ENCODE measurements at places on chromosomes 5 and 9. TPM values are rescaled to one million over a fixed set of nuclear protein-coding genes. Genes with fewer than 3 reads are reported as not detected.

DNA sequence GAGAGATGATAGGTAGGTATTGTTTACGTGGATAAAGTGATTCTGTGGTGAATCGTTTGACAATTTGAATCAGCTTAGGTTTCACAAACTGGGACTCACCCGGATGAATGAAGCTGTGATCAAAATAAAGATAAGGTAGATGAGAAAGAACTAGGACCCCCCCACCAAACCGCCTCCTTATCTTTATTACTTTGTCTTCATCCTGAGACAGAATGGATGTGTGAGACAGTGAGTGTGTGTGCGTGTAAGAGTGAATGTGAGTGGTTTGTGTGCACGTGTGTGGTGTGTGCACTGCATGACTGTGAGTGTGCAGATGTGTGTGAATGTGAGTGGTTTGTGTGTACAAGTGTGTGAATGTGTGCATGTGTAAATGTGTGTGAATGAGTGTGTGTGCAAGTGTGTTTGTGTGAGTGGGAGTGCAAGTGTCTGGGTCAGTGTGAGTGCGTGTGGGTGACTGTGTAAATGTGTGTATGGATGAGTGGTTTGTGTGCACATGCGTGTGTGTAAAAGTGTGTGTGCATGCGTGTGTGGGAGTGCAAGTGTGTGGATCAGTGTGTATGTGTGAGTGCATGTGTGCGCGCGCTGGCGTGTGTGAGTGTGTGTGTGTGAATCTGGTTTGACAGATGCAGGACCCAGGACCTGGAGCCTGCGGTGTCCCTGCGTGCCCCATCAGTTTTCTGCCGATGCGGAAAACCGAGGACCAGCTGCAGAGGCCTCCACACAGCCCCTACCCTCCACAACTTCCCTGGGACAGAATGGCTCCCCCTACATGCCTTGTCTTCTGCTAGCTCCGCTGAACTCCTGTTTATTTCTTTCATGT is 11.4 kb upstream of the ENG start:
- H3K36me3 ChIP-seq: no peaks in the 10 kb centered on the region
- no peak for DNase-seq
- H3K27me3 ChIP-seq: no peaks in the 10 kb centered on the region
- peak overlapping the region; percentile 0 for H3K27ac ChIP-seq
- H3K4me3 ChIP-seq: no peak overlapping the region

SPATA31D4 gene
- not detected for total RNA-seq

CHSY3 gene
- not detected for total RNA-seq

TAF11L5 gene
- not detected for total RNA-seq

- H3K4me1 ChIP-seq: peaks cover 6% of the 10 kb centered on the region
- H3K36me3 ChIP-seq: peaks cover 4% of the 10 kb centered on the region
- no peak overlapping the region for H3K4me3 ChIP-seq
- no peak overlapping the region for H3K27ac ChIP-seq
- no peak for DNase-seq
These were observed 300.2 kb upstream of the PANK3 start for GRCh38 chr5:168879331-168879730.

SPATA31C2 gene
- total RNA-seq: not detected

DNA sequence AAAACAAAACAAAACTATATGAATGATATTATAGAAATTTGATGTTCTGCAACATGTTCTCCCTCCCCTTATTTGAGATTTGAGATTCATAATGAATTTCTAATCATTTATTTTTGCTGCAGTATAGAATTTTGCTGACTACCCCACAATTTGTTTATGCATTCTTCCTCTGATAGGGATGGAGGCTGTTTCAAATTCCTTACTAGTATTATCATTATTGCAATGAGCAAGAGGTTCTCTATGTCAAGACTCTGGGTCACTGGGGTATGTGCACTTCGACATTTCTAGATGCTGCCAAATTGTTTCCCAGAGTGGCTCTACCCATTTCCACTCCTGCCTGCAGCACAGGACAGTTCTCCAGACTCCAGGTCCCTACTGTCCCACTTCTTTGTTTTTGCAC is 54.9 kb upstream of the DAB2IP start:
- no peak for DNase-seq
- H3K4me1 ChIP-seq: peaks cover 2% of the 10 kb centered on the region
- H3K36me3 ChIP-seq: peaks cover 4% of the 10 kb centered on the region
- H3K4me3 ChIP-seq: no peak overlapping the region
- no peak overlapping the region for H3K27ac ChIP-seq

SELENOP gene
- total RNA-seq: 0.70 TPM

DDX46 gene
- 52.7 TPM for total RNA-seq

HOMER1 gene
- 2.2 TPM for total RNA-seq

MACIR gene
- total RNA-seq: 3.6 TPM

DNA sequence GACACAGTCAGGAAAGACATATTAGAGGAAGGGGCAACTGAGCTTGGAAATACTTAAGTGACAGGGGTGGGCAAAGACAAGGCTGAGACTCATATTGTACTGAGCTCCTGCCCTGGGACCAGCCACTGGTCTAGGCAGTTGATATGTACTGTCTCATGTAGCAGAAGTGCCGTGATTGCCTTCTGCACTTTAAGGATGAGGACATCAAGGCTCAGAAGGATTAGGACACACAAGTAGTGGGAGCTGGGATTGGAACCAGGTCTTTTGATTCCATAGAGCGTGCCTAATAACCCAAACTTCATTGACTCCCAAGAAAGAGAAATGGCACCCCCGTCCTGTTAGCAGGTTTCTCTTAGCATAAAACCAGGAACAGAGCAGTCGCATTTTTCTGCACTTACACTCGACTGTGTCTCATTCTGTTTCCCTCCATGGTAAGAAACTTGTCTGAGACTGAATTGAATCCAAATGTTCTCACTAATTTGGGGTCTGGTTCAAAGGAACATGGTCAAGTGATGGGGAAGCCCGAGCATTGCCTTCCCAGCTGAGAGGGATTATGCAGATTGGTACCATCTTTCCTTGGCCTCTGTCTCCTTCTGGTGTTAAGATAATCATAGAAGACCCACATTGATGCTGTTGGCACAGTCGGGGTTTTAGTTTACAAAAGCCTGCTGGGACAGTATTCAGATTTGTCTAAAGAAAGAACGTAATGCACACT is 70.4 kb downstream of the ANGPTL2 start:
- H3K4me3 ChIP-seq: no peak overlapping the region
- DNase-seq: no peak
- no peaks in the 10 kb centered on the region for H3K27me3 ChIP-seq
- no peak overlapping the region for H3K27ac ChIP-seq

DNA sequence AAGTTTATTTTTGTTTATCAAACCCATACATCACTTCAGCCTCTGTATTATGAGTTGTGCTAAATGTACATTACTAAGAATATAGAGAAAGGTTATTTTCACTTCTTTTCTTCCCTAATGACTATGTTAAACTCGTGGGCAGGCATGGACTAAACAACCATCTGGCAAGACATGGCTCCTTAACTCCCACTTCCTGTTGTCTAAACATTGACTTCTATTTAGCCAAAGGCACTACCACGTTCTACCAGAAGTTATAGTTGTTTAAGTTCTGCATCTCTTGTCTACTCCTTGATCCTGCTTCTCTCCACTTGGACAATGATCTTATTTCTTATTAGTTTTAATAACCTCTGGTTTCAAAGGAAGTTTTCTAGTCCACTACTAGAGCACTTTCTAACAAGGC is 136.1 kb downstream of the MACIR start:
- H3K4me3 ChIP-seq: no peak overlapping the region
- peaks cover 38% of the 10 kb centered on the region for H3K27me3 ChIP-seq
- no peaks in the 10 kb centered on the region for H3K36me3 ChIP-seq
- no peak overlapping the region for H3K27ac ChIP-seq
- DNase-seq: no peak

FAM221B gene
- not detected for total RNA-seq

SPINK13 gene
- total RNA-seq: not detected

PCDHB2 gene
- total RNA-seq: 0.25 TPM

IFNA2 gene
- total RNA-seq: not detected

- DNase-seq: no peak
- peak overlapping the region; percentile 97 for H3K4me3 ChIP-seq
- H3K36me3 ChIP-seq: peaks cover 13% of the 10 kb centered on the region
These were observed 488 bp downstream of the SKIC3 start for GRCh38 chr5:95554331-95554646.

GRCh38 chr9:13520069-13520468 is 240.6 kb upstream of the MPDZ start:
- H3K27me3 ChIP-seq: no peaks in the 10 kb centered on the region
- H3K4me1 ChIP-seq: no peaks in the 10 kb centered on the region
- DNase-seq: no peak
- H3K36me3 ChIP-seq: no peaks in the 10 kb centered on the region

DNA sequence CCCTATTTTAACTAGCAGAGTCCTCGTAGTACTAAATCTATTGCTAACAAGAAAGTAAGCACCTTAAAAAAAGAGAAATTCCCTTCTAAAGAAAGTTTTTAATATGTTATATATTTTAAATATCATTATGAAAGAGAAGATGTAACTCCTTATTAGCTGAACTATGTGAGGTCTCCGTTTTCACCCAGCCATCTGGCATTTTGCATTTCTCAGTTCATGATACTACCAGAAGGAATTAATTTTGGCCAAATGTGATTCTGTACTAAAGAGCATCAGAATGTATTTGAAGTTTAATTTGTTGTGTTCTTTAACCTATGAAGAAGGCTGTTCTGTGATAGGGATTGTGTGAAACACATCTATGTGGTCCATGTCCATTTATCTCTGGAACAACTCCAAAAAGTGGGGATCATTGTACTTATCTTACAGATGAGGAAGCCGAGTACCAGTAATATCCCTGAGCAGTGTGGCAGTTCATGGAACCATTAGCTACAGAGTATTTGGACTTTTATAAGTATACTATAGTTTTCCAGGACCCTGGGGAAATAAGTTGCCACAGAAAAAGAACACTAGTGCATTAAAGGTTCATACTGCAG is 29.8 kb downstream of the TNFAIP8 start:
- peaks cover 5% of the 10 kb centered on the region for H3K36me3 ChIP-seq
- peak overlapping the region; percentile 36 for H3K4me3 ChIP-seq
- peaks cover 59% of the 10 kb centered on the region for H3K4me1 ChIP-seq
- H3K27me3 ChIP-seq: no peaks in the 10 kb centered on the region

DNA sequence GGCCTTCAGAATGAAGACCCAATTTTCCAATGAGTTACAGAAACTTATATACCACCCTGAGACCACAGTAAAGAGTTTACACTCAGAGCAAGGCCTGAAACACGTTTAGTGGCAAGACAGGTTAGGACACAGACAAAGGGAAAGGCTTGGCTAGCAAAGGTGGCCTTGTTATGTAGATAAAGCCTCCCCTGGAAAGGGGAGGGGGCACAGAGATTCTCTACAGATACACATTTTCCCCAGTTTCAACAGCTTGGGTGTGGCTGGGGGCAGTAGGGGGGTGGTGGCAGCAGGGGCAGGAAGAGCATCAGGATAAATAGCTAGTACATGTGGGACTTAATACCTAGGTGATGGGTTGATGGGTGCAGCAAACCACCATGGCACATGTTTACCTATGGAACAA is 51.9 kb upstream of the PPP1R2B start:
- H3K4me3 ChIP-seq: no peak overlapping the region
- no peak overlapping the region for H3K27ac ChIP-seq
- peaks cover 27% of the 10 kb centered on the region for H3K27me3 ChIP-seq
- H3K4me1 ChIP-seq: no peaks in the 10 kb centered on the region

SLCO6A1 gene
- total RNA-seq: not detected

DNA sequence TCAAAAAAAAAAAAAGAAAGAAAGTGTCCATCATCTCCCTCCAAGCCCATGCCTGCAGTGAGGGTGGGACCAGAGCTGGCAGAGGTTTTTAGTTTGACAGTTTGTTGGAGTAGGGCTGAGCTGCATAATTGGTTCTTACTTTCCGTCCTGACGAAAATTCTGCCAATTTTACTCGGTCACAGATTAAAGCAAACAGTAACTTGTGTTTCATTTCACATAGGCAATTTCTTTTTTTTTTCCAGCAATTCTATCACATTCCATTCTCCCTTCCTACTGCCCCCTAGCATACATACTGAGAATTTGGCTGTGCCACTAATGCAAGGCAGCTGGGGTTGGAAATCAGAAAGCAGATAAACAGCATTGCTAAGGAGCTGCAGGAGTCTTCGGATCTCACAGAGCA is 132.4 kb downstream of the FRMD3 start:
- peaks cover 2% of the 10 kb centered on the region for H3K36me3 ChIP-seq
- H3K27me3 ChIP-seq: no peaks in the 10 kb centered on the region
- H3K4me1 ChIP-seq: no peaks in the 10 kb centered on the region
- H3K4me3 ChIP-seq: no peak overlapping the region
- DNase-seq: no peak

- H3K4me1 ChIP-seq: peaks cover 15% of the 10 kb centered on the region
- no peaks in the 10 kb centered on the region for H3K36me3 ChIP-seq
- peak overlapping the region; percentile 93 for H3K4me3 ChIP-seq
- peak overlapping the region; percentile 72 for H3K27ac ChIP-seq
- no peaks in the 10 kb centered on the region for H3K27me3 ChIP-seq
These were observed 1.0 kb upstream of the UBTD2 start for GRCh38 chr5:172284611-172284980.

NMUR2 gene
- total RNA-seq: not detected

SMIM33 gene
- 0.32 TPM for total RNA-seq

RAI14 gene
- total RNA-seq: 2.0 TPM

DNA sequence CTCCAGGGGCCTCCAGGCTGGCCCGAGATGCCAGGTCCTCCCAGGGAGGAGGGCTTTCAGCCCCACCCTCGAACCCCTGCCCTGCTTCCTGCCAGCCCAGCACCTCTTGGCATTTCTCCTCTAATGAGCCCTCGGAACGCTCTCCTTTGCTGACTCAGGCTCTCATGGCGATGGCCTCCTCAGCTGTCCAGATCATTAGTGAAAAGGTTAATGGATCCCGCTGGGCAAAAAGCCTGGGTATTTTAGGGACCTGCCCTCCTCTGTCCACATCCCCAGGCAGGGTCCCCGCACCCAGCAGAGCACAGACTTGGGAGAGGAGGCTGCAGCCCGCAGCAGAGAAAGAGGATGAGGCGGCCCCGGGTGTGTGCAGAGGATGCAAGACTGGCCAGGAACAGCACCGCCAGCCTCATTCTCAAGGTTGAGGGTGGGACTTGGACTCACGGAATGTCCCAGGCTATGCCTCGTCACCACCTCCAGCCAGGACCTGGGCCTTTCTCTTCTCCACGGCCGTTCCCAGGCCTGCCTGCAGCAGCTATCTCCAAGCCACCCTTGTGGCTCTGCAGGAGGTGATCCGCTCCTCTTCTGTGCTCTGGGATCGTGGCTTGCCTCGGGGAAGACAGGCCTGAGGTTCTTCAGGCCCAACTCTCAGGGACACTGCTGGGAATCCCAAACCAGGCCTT is 23.0 kb upstream of the ADAMTS2 start:
- no peaks in the 10 kb centered on the region for H3K36me3 ChIP-seq
- peaks cover 14% of the 10 kb centered on the region for H3K27me3 ChIP-seq
- peaks cover 2% of the 10 kb centered on the region for H3K4me1 ChIP-seq
- no peak for DNase-seq

DNA sequence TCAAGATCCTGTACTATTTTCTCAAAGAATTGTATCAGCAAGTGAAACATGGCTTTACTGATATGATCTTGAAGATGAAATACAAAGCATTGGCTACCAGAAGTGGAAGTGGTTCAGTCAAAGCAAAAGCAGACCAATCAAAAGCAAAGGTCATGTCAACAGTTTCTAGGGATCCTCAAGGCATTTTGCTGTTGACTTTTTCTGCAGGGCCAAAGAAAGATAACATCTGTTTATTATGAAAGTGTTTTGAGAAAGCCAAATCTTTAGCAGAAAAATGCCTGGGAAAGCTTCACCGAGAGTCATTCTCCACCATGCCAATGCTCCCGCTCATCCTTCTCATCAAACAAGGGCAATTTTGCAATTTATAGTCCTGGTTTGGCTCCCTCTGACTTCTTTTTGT is 90.3 kb upstream of the ACO1 start:
- H3K36me3 ChIP-seq: no peaks in the 10 kb centered on the region
- DNase-seq: no peak
- no peak overlapping the region for H3K4me3 ChIP-seq
- peaks cover 29% of the 10 kb centered on the region for H3K27me3 ChIP-seq
- no peak overlapping the region for H3K27ac ChIP-seq

PLGRKT gene
- 17.4 TPM for total RNA-seq

Data from T-helper 17 cell (primary cell).